Stimulated activated CD4-positive, alpha-beta T cell treated with anti-CD3 and anti-CD28 coated beads, Interleukin-1b, Interleukin-23, amount 100 ng/mL, for 24 hours (primary cell): ENCODE measurements at places on chromosomes 7 and 10.

- no peak for DNase-seq
These were observed 5.9 kb downstream of the DIP2C start for GRCh38 chr10:683448-684071.

- DNase-seq: no peak
These were observed 136.4 kb upstream of the FGFR2 start for GRCh38 chr10:121734589-121735045.

DNA sequence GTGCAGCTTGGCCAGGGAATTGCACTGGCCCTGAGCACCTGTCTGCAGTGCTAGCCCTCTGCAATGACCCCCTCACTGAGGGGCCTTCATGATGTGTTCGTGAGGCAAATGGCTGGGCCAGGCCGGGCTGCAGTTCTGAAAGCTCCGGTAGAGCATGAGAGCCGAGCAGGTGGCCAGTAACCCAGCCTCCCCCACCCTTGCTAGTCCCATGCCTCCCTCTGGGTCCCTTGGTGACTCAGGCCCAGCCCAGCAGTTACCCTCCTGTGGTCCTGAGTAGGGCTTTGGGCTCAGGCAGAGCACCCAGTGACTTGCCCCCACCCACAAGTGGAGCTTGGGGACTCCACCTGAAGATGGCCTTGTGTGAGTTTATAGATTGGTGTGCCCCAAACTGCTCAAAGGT, 16.1 kb upstream of the CSGALNACT2 start:
- no peak for DNase-seq

- DNase-seq: no peak
These were observed 8.6 kb downstream of the COL28A1 start for GRCh38 chr7:7527047-7527446.

DNA sequence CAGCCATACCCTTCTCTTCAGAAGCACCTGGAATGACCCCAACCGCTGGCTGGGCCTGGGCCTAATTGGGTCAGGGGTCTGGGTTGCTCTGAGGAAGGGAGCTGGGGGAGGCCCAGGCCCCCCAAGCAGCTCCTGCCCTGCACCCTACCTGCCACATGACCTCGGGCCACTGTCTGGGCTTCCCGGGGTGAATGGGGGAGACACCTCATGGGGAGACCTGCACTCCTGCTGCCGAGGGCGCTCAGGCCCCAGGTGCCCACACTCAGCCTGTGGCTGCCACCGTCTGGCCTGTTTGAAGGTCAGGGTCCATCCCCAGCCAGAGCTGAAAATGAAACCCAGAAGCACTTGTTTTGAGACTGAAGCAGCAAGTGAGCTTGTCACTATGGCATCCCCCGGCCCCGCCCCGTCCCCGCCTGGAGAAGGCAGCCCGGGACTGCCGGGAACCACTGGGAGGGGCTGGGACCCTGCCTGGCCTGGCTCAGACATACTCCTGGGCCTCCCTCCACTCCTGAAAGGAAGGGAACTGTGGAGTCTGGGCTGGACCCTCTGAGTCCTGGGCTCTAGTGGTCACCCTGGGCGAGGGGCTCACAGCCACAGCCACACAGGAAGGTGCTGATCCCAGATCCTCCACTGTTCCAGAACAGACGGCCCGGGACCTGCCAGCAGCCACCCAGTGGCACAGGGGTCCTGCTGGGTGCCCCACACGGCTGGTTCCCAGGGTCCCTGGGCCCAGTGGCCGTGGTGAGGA, 7.4 kb upstream of the MICALL2 start:
- DNase-seq: no peak

DNA sequence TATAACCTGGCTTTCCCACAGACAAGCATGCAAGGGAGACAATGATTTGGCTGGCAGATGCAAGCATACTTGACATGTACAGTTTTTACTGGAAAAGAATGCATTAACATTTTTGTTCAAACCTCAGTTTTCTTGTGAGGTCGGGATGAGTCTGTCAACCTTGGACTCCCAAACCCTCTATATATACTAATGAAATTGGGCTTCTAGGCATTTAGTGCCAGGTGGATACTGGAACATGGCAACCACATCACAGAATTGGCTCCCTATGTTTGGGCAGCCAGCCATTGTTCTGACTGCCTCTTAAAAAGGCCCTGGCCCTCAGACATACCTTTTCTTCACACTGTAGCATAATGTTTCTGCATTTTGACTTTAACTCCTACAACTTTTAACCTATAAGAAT, 39.1 kb downstream of the CDK6 start:
- no peak for DNase-seq

DNA sequence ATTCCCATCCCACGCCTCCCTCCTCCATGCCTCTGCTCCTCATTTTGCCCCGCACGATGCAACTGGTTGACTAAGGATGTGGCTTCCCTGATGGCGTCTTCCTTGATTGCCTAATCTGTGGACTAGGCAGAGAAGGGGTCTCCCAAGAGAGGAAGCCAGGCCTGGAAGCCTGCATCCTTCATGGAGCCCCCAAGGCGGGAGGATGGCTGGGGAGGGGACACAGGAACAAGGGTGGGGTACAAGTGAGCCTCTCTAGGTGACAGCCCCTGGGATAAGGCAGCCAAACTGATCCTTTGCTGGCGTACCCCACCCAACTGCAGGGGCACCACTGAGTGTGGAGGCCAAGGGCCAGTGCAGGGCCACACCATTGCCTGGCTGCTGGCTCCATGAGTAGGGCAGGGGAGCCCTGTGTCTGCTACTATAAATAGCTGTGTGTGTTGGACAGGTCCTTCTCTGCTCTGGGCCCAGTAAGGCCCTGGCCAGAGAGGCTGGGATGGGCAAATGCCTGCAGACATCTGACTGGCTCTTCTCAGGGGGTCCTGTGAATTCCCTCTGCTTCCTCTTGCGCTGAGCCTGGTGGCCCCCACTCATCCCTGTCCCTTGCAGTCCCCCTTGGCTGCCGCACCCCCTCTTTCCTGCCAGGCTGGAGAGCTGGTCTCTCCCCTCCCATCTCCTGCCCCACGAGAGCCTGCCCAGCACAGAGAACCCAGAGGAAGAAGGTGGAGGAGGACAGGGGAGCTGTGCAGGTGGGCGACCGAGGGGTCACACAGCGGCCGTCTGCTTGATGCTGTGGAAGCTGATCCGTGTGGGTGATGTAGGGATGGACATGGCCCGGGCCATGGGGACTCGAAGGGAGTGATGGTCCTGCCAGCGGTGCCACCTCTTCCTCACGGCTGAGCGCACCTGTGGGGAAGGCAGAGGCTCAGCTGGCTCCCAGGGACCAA, 29.3 kb downstream of the CRHR2 start:
- DNase-seq: no peak

- no peak for DNase-seq
These were observed 3.0 kb upstream of the EBF3 start for GRCh38 chr10:129966889-129967578.

DNA sequence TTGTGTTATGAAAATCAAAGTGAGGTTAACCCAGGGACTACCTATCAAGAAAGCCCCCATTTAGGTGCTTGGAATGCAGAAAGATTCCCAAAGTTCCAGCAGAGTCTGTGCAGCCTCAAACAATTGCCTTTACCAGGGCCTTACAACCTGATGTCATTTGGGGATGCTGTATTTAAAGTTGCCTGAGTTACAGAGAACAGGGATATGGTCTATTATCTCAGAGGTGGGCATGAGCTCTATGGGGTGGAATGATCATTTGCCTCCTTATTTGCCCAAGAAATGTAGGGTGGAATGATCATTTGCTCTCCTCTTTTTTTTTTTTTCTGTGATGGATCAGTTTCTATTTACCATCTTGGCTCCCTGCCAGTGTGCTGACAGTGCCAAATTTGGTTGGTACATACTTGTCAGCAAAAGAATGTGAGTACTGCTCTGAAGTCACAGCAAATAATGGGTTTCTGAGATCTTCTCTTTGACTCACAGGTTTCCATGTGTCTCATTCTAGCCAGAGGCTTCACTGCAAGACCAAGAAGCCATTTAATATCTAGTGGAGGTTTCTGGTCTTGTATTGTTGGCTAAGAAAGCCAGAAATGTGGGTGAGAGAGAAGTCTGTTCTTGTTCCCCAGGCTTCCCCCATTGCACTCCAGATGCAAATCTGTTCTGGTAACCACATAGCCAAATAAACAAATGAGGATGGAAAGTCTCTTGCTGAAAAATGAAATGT, 45.5 kb upstream of the ZNRF2 start:
- no peak for DNase-seq

GRCh38 chr7:64180989-64181388, 26.0 kb upstream of the ZNF735 start:
- no peak for DNase-seq

- DNase-seq: no peak
These were observed 57.0 kb upstream of the GLCCI1 start for GRCh38 chr7:7911369-7912123.

DNA sequence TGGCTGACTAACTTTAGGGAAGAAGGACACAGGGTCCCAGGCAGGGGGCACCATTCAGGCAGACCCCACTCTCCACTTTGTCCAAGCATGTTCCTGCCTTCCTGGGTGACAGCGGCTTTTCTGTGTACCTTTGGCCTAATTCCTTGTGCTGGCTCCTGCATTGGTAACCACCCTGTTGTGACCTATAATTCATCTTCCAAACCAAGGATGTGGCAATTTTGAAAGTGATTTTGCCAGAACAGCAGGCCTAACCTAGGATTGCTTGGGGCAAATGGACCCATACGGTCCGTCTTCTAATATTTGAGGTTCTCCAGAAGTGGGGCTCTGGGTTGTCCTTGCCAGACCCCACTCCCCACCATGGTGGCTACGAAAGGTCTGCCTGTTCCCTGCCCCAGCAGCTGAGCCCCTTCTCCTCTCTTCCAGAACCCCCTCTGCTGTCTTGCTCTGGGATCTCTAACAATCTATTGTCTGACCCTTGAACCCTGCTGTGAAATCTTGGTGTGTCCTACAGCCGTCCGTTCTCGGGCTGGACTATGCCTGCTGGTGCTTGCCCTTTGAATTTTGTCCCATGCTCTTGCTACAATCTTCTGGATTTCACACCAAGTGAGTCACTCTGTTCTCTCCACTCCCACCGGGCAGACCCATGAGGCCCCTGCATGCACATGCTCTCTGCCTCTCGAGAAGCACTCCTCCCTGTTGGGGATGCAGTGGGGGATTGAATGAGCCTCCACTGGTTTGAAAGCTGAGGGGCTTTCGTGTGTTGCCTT, 316.0 kb downstream of the CXCL12 start:
- DNase-seq: no peak

GRCh38 chr7:14766747-14767146, 135.8 kb downstream of the DGKB start:
- DNase-seq: no peak

- no peak for DNase-seq
These were observed 178.0 kb downstream of the AMPH start for GRCh38 chr7:38453168-38453567.

DNA sequence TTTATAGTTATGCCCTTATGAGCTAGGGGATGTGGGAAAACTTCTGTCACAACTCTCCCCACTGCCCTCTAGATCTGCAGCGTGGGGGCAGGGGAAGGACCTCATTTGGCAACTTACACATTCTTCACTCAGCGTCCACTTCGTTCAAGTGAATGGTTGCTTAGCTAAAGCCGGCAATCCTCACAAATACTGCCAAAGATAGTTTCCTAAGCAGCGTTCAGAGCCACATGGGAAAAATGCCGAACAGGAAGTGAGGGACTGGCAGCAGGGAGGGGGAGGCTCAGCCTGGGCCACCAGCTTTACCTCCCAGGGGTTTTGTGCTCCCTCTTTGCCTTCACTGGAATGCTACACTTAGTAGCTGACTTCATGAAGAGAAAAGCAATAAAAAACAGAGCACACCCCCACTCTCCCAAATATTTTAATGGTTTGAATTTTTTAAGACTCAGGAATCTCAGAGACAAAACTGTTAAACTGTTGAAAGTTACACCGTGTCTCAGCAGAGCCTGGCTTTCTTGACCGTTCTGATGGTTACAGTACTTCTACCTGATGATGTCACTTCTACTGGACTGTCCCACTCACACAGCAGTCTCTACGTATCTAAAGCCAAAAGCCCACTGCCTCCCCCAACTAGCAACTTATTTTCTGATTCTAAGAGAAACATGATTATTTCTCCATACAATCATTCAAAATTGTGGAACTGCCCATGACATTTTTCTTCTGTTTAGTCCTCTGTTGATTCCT, 10.4 kb downstream of the GRM3 start:
- DNase-seq: no peak

GRCh38 chr10:27783660-27784059, 38.0 kb upstream of the MKX start:
- peak; percentile 8 for DNase-seq

DNA sequence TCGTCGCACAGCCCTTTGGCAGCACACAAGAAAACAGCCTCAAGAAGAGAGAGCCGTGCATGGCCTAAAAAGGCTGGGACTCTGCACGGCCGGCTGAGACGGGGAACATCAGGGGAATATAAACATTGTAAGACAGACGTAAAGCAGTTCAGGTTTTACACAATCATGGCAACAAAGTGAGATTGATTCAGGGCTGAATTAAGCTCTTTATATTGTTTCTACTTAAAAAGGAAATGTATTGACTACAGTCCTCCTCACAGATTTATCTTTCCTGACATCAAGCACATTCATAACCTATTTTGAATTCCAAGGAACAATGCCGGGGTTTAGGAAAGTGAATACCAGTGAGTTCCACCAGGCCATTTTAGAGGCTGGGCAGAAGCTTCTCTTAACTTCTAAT, 25.2 kb downstream of the SORBS1 start:
- no peak for DNase-seq

DNA sequence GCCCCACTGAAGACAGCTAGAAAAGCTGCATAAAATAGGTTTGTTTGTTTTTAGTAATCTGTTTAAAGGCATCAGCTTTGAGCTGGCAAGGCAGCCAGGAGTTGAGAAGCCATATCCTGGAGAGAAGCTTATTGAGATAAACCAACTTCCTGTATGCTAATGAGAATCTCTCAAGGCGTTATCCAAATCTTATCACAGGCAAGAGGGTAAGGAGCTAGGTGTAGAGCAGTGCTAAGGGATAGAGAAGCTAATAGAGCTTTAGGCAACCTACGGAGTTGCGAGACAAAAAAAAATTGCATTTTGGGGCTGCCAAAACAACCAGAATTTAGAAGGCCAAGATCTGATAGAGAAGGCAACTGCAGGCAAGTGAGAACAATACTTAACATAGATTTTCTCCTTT, 641.6 kb downstream of the SH2D4B start:
- no peak for DNase-seq

DNA sequence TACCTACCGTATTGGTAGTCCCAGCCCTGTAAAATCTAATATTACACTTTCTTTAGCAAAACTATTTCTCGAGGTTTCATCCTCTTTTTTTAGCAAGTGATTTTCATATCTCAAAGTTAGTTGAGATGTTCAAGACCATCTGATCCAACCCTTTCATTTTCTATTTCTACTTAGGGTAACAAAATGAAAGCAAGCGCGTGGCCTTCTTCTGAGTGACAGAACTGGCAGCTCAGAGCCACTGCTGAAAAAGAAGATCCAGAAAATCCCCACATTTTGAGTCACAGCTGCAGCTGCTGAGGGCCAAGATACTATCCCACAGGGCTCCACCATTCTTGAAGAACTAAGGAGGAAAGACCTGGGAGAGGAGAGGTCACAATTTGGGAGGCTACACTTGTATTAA, 24.8 kb upstream of the ZNF800 start:
- DNase-seq: no peak

DNA sequence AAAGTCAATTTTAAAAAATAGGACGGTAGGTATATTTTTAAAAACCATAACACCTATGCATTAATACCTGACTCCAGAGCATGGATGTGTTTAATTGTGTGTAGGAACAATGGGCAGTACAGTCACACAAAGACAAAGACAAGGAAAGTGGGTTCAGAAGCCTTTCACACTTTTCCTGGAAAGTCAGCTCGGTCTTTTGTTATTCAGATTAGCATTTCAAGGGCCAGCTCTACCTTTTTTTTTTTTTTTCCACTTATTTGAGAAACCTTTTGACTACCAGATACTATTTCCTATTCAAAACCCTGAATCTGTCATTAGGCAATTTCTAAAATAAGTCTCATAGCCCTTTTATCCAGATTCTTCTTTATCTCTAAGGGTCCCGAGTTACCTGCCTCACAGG, 401.9 kb downstream of the PARD3 start:
- no peak for DNase-seq
